Amygdala (tissue), 56 donors: ENCODE measurements at places on chromosomes 2 and 18.
A peak's percentile ranks its signal among the peaks of the same experiment; 100 is the strongest.

GRCh38 chr2:27441226-27441926, 805 bp upstream of the KRTCAP3 start:
- no peak for DNase-seq

GRCh38 chr2:226077031-226077430, 677.5 kb downstream of the NYAP2 start:
- DNase-seq = no peak

DNA sequence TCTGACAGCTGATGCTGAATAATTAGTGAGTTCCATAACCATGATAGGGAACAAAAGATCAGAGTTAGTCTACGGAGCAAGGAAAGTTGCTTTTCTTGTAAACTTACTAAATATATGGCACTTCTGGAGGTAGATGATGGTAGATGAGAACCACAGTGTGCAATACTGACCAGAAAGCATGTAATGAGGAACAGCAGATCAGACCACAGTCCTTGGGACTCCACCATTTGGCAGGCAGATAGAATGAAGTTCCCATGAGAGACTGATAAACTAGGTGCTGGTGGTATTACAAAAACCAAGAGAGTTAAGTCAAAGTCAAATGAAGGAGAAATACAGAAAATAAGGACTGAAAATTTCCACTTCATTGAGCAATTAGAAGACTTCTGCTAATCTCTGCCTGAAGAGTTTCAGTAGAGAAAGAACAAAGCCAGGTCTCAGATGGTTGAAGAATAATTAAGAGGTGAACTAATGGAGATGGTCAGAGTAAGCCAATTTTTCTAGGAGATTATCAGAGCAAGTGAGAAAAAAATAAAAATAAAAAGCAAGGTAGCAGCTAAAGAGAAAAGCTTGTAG, 10.4 kb downstream of the CERKL start:
- no peak for DNase-seq

GRCh38 chr2:195164930-195165329, 492.1 kb upstream of the SLC39A10 start:
- no peak for DNase-seq

DNA sequence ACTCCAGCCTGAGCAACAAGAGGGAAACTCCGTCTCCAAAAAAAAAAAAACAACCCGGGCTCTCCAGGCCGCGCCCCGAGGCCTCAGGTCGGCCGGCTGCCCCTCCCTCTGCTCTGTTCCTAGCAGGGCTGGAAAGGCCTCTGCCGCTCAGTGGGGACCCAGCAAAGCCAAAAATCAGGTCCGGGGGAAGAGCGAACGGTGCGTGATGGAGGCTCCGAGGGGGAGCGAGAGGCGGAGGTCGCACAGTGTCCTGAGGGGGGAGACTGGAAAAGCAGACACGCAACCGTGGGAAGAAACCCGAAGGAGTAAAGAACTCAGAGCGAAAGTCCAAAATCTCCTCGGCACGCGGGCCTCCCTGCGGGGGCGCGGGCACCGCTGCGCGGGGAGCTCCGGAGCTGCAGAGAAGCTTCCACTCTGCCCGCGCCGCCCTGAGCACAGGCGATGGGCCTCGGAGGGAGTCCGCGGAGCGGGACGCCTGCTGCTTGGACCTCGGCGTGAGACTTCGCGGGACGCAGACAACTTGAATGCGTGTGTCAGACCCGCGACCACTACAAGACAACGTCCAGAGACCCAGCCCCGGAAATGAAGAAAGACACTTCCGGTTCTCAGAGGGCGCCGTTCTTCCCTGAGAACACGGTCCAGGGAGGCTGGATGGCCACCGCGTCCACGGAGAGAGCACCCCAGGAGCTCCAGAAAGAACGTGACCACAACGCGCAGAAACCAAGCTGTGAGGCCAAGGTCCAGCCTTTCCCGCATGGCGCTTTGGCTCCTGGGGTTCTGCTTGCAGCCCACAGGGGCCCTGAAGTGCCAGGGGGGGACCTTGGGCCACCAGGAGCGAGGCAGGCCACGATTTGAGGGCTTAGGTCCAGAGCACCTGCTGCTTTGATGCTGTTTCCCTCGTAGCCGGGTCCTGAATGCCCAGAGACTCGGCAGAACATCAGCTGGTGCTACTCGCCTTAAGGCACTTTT, 219.8 kb downstream of the DPP10 start:
- peak; percentile 42 for DNase-seq

DNA sequence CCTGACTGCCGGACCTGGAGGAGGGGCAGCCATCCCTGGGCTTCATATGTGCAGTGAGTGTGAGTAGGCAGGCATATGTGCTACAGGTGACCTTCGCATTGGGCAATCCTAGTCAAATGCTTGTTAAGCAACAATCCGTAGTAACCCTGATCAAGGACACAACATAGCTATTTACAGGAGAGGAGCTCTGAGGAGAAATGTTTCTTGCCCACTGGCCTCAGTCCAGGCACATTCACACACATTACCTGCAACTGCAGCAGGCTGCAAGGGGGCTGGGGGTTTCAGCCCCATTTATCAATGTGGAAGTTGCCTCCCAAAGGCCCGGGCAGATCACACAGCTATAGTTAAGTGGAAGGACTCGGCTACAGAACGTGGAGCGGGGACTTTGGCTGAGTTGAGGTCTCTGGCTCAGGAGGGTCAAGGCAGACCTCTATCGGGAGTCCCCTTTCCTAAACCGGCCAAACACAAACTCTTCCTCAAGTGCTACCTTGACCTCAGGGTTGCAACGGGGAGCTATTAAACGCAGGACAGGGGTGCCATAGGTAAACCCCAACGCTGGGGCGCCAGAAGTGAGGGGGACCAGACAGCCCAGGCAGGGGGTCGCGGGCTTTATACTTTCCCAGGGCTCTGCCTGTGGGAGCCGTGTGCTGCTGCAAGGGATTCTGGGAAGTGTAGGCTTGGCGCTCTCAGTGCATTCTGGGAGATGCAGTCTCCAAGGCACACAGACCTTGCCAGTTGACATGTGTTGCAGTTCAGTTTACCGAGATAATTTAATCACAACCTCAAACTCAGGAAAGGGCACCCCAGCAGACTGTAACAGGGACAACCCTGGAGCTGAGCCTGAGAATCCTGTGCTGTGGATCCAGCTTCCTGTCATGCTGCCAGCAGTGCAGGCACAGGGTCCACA, 9.4 kb downstream of the KHK start:
- peak; percentile 34 for DNase-seq

- DNase-seq = peak; percentile 28
Measured at GRCh38 chr2:96359310-96359709, 23.7 kb downstream of the NCAPH start.

DNA sequence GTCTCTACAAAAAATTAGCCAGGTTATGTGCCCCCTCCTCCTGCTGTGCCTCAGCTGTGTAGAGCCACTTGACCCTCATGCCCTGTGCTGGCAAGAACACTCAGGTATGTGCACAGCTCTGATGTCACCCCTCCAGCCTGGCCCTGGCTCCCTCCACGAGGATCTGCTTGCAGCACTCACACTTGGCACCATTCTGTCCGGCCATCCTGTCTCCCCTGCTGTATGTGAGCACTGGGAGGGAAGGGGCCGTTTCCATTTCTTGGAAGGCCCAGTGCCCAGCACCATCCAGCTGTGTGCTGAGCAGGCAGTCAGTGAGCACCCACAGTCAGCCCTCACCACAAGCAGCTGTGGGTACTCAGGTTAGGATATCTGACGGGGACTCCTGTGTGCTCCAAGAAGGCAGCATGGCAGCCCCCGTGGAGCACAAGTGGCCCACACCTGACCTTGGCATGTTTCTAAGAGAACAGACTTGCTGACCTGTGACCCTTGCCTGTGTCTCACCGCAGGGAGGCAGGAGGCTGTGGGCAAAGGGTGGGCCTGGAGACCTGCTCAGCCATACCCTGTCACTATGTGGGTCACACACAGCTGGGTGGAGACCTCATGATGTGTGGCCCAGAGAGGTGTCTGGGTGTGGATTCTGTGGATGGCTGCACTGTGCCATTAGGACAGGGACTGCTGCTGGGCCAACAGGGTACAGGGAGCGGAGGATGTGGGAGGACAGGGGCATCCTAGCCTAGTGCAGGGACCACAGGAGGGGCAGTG, 31.5 kb downstream of the USP34 start:
- DNase-seq = no peak

DNA sequence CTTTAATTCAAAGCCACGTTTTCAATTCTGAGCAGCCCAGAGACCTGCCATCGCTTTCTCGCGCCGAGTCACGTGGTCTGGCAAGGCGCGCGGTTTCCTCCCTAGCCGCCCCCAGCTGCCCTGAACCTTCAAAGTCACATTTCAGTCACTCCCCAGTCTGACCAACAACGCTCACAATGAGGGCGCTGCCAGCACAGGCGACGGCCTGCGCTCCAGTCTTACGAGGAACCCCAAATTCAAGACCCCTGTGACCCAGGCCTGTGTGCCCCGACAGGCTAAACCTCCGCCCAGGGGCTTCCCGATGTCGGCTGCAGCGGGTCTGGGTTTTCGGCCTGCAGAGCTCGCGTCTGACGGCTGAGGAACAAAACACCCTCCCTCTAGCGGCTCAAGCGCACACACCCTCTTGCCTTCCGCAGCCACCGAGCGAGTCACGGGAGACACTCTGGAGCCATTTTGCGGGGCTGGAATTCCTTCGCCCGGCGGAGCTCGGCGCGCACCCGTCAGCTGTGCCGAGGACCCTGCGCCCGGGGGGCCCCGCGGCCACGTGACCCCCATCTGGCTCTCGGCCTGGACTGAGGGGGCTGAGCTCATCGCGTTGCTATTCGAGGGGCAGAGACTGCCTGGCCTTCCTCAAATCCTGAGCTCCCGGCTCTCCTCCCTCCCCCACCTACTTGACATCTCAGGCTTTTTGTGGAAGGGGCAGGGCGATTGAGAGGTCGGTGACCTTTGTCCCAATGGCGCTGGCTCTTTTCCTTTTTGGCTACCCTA, 69.9 kb upstream of the ITGB6 start:
- peak; percentile 52 for DNase-seq

GRCh38 chr18:48985161-48985560, 34.4 kb upstream of the SMAD7 start:
- no peak for DNase-seq

GRCh38 chr2:84894131-84894586, 11.3 kb upstream of the TMSB10 start:
- DNase-seq = no peak

- no peak for DNase-seq
Measured at GRCh38 chr18:75757951-75758350, 330.4 kb upstream of the SMIM21 start.

DNA sequence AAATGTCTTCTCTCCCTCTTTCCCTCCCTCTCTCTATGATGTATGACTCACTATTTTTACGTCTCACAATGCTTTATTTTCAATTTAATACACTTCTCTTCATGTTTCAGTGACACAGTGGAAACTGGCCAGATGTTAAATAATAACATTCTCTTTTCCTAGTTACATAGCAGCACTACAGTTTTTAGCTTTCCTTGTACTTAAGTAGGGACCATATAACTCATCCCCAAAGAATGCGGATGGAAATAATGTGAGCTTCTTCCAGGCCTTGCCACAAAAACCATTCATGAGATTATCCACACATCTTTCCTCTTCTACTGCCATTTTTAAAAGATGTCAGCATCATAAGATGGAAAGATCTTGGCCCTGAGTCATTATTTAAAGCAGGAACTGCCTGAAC, 789.4 kb downstream of the LRP1B start:
- no peak for DNase-seq

GRCh38 chr18:41666231-41666630, 288.8 kb upstream of the PIK3C3 start:
- no peak for DNase-seq

DNA sequence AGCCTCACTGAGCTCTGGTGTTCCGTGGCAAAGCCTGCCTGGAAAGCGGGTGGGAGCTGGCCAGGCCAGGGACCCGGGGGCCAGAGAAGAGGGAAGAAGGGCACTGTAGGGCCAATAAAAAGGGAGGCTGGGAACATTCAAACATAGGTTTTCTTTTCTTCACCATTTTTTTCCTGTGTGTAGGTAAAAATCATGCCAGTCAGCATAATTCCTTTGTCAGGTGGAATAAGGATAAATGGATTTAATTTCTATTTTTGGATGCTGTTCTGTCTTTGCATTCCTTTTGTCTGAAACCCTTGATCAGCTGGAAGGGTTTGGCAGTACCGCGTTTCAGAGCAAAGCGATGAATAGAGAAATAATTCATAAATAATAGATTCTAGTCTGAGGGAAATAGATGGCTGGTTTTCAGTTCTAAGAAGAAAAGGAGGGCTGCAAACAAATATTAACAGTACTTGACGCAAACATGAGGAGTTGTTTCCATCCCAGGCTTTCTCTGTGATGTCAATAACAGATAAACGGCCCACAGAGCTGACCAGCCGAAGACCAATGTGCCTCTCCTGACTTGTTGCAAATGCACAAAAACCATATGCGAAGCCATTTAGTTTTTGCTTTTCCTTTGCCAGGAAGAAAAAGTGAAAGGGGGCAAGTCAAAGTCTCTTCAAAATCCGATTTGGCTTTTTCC, 384.4 kb downstream of the TSN start:
- no peak for DNase-seq

DNA sequence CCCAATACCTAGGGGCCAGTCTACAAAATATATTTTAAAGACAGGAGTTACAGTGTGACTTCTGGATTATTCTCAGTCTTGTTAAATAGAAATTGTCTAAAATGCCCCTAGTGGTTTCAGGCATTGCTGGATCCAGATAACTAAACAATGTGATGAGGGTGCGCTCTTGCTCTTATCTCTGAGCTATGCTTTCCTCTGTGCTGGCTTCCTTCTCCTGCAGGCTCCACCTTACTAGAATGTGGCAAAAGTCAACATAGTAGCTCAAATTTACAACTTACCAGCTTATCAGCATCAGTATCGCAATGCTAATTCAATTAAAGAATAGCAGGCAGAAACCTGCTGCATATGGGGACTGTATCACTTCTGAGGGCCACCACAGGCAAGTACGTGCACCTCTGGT, 61.3 kb upstream of the RNU4ATAC start:
- DNase-seq = no peak

- no peak for DNase-seq
Measured at GRCh38 chr2:75012080-75012479, 53.6 kb downstream of the POLE4 start.

DNA sequence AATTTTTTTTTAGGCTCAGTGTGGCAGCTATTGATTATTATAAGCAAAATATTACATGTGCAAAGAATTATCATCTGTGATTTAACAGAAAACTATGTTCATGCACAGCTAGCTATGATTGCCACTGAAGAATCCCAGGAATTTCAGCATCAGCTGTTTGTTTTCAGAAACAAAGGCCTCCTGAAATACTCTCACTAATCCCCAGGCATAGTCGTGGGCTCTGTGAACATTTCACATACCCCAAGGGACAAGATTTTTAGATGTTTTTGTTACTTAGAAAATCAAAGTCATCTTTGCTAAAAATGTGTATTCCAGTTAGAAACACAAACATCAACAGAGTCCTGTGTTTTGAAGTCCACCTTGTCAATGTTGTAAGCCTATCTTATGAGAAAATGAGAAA, 156.1 kb downstream of the MYO1B start:
- no peak for DNase-seq

DNA sequence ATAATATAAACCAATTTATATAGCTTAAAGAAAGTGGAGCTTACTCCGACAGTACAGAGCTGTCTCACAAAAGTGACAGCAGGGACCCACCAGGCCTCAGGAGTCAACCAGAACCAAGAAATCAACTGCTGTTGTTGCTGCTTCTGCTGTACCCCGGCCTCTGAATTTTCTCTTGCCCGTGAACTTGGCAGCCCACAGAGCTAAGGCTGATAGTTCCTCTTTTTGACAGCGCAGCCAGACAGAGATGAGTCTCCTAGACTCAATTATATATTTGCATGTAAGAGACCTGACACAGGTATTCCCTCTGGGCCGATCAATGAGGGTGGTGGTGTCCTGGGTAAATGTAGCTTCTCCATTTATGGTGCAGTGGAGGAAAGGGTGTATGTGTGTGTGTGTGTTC, 109.4 kb downstream of the KCTD1 start:
- no peak for DNase-seq
